GM13976 (cell line): ENCODE measurements at places on chromosomes 11 and 22.

GRCh38 chr11:111427471-111427912 lies 48.4 kb upstream of the POU2AF1 start:
- DNase-seq = no peak

DNA sequence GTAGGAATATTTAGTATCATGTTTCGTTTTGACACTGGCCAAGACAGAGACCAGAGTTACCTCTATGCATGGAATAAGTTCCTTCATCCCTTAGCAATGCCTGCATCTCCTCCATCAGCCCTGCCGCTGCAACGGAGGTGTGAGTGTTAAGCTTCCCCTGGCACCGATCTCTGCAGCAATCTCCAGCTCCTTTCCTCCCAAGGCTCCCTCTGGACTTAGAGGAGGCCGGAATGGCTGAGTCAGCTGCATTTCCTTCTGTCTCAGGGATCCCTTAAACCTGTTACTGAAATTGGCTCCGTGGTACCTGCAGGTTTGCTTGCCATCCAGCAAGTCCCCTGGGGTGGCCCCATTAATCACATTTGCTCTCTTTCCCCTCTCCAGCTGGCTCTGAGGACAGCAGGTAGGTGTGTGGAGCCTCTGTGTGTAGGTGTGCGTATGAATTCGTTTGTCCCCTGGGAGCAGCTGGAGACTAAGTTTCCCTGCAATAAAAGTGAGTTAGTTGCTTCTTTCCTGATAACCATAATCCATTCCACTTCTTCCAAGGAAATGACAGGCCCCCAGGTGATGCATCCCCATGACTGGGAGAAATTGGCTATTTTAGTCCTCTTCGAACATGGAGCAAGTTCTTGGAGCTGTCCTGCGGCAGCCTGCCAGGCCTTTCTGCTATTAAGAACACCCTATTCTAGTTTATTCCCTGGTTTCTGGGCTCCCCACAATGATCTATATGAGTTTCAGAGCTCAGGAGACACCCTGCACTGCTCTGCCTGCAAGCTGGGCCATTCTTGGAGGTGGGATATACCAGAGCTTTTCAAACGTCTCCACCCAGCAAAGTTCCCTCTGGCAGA lies 457.2 kb upstream of the CADM1 start:
- no peak for DNase-seq

- DNase-seq = no peak
Observed at GRCh38 chr11:71946144-71946571, 17.3 kb downstream of the RNF121 start.

DNA sequence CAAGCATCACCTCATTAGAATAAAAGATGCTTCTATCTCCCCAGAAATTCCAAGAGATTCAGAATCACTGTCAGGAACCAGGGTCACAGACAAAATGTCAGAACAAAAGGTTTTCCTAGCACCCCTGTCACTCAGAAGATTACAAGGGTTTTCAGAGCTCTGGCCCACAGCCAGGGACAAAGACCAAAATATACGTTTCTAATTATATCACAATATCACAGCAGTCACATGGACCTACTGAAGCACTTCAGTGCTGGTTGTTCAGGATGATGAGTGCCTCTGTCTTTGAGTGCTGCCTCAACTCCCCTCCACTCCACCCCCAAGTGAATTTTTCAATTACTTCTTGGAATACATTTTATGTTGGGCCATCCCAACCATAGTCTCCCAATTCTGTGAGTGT lies 21.9 kb upstream of the RTL6 start:
- no peak for DNase-seq

DNA sequence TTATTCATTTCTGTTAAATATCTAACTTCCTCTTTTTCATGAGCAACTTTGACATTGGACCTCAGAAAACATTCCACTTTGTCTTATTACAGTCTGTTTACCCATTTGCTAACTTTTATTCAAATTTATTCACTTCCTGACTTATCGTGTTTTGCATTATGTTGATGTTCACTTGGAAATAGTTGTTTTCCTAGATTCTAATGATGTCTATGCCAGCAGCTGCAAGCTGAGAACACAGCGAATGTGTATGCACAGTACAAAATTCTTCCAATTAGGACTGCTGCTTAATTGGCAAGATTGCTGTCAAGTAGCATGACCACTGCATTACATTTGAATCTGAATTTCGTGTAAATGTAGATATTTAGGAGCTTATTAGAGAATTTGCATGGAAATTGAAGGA lies 61.5 kb upstream of the GRIA4 start:
- no peak for DNase-seq

GRCh38 chr11:1875093-1875850 lies 16.4 kb downstream of the PRR33 start:
- no peak for DNase-seq

- no peak for DNase-seq
Observed at GRCh38 chr11:68865241-68865640, 23.5 kb upstream of the CPT1A start.

DNA sequence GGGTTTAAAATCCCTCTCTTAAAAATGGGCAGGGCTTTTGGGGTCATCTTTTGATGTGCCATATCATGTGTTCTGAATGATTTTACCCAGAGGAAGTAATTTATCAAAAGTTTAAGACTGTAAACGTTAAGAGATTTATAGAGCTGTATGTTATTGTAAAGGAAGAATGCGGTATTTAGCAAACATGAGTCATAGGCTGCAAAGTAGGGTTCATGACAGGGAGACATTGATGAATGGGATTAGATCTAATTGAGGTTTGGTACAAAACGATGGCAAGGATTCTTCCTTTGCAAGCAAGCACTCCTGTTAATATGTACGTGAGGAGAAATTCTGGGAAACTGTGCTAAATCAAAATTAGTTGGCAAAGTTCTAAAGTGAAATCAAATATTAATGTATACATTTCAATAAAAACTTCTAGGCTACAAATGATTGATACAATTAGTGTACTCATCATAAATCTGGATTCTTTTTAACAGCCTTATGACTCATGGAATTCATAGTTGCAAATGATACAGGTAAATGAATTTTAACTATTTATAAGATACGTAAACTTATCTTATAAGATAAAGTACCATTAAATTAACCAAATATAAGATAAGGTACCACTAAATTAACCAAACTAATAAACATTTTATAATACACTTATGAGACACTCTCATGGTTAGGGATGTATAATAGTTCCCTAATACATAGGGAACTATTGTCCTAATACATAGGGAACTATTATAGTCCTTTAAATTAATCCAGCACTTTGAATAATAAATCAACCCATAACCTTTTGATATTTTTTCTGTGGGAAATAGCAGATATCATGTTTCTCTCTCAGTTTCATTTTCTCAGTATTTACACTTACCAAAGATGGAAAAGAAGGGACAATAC lies 58.4 kb downstream of the KIF18A start:
- DNase-seq = no peak

DNA sequence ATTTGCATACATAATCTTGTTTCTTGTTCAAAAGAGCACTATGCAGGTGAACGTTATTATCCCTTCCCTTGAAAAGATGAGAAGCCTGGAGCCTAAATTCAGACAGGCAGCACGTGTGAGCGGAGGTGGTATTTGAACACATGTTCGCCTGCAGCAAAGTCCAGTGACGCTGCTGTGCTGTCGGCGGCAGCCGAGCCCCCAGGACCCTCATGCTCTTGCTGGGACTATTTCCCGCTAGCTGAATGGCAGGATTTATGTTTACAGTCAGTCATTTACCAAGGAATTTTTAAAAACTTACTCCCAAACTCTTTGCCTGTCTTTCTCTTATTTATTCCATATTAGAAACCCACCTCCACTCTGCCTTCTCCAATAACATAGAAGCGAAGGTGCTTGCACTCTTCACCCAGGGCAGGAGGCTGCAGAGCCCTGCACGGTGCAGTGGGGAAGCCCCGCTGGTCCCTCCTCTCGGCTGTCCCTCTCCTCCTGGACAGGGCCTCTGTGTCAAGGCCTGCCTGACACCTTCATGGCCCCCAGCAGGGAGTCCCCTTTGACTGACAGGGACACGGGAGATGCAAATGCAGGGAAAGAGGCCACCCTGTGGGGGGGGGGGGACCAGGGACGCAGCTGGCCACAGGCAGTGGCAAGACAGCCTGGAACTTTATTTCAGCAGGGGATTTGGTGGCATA lies 528.5 kb upstream of the B3GAT1 start:
- DNase-seq = no peak

DNA sequence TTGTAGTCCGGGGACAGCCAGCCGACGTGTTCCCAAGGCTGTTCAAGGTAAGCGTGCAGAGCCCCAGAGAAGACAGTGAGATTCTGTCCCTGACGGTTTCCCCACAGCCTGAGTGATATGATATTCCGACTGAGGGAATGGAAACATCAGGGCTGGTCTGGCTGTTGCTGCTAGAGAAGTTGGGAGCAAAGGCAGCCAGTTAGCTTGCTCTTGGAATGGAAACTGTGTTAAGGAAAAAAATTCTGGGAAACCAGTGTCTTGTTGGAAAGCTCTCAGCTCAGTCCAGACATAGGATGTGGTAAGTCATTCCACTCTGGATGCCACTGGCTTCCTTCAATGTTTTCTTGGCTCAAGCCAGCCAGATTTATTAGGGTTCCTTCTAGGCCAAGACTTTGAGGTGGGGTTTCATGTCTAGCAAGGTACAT lies 8.8 kb downstream of the CRY2 start:
- DNase-seq = no peak
